ENCODE measurements at places on chromosomes 1 and 21. TPM values are rescaled to one million over a fixed set of nuclear protein-coding genes. Genes with fewer than 3 reads are reported as not detected.
A peak's percentile ranks its signal among the peaks of the same experiment; 100 is the strongest.

- no peak for DNase-seq
Measured at GRCh38 chr21:33578214-33578613, 10.3 kb downstream of the DONSON start.

- no peak for DNase-seq
Measured at GRCh38 chr1:198788561-198789064, 149.8 kb downstream of the PTPRC start.

The C1orf116 gene
- 0.08 TPM for polyA plus RNA-seq

The CCDC27 gene
- polyA plus RNA-seq, result 0.19 TPM

The WNT4 gene
- polyA plus RNA-seq, result 5.3 TPM

The IGSF9 gene
- polyA plus RNA-seq, result 0.28 TPM

GRCh38 chr1:198700396-198700795 is 61.6 kb downstream of the PTPRC start:
- no peak for DNase-seq

- DNase-seq, result no peak
Measured at GRCh38 chr21:21156957-21157356, 158.7 kb downstream of the NCAM2 start.

GRCh38 chr1:228224198-228225164 is 16.6 kb downstream of the OBSCN start:
- no peak for DNase-seq

- DNase-seq, result no peak
Measured at GRCh38 chr1:155219592-155220031, 11.1 kb downstream of the MTX1 start.

GRCh38 chr1:228889289-228889688 is 154.0 kb downstream of the RHOU start:
- no peak for DNase-seq

The SYT14 gene
- 1.7 TPM for polyA plus RNA-seq

DNA sequence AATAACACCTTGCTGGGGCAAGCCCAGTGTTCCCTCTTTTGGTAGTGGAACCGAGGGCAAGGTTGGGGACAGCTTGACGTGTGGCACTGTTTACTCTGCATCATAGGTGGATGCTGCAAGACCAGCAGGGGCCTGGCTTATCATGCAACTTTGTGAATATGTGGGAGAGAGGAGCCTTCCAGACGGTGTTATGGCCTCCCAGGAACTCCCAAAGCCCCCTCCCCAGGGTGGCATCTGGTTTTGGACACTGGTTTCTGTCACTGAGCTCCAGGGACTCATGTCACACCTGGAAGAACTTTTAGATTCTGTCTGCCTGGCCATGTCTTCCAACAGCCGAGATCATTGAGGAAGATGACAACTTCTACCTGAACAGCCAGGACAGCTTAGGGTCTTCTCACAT is 1.4 kb upstream of the TLR5 start:
- DNase-seq, result no peak

DNA sequence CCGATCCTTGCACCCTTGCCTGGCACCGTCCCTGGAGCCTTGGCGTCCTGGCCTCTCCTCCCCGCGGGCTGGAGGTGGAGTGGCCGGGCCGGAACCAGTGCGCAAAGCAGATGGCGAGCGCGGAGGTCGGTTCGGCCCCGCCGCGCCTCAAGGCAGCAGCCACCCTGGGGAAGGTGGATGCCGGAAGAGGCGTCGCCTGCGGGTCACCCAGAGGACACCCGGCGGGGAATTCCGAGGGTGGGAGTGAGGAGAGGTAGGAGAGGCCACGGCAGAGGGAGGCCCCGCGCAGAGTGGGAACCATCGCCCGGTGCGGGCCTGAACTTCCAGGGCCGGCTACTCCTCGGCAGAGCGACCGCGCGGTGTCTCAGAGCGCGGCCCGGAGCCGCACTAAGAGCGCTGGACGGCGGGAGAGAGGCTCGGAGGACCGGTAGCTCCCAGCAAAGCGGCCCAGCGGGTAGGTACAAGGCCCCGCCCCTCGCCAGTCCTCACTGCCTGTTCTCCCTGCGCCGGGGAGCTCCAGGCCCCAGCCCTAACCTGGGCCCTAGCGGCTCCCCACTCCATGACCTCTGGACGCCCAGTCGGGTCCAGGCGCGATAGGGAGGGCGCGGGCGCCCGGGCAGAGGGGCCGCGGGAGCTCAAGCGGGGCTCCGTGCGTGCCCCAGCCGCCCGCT is at the start of gene RNF207:
Gene RNF207 (plus strand): TSS at position 271 of the 671 bp plus-strand sequence. CDS start 417 bp downstream, outside the sequence.
- no peak for DNase-seq

The CHODL gene
- 97.0 TPM for polyA plus RNA-seq

GRCh38 chr1:164667600-164667999 is 108.6 kb downstream of the PBX1 start:
- DNase-seq, result no peak

The ASCL5 gene
- polyA plus RNA-seq, result 0.32 TPM

DNA sequence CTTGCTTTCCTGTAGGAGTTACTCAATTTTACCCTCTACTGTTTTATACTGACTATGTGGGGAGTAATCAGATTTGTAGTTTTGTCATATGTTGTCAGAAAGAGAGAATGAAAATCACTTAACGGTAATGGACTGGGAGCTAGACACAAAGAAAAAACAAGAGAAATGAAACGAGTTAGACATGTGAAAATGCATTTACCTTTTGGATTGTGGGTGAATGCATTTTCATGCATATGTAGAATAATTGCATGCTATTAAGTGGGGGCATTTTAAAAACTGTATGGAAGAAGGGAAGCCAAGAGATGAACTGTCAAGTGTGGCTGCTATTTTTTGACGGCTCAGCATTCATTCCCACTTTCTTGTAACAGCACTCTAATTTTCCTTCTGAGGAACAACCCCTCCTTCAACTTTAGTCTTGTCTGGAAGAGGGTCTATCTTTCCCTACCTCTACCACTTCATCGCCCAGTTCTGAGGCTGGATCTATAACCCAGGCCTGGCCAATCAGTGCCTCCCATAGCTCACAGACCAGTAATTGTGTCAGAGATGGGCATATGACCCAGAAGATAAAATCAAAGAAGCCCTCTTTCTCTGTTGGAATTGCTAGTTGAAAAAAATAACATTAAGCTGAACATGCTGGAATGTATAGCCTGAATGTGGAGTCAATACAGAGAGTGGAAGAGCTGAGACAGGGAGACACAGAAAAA is 5.2 kb upstream of the ZNF697 start:
- DNase-seq, result no peak

- DNase-seq, result no peak
Measured at GRCh38 chr1:218383051-218383450, 37.9 kb downstream of the TGFB2 start.

DNA sequence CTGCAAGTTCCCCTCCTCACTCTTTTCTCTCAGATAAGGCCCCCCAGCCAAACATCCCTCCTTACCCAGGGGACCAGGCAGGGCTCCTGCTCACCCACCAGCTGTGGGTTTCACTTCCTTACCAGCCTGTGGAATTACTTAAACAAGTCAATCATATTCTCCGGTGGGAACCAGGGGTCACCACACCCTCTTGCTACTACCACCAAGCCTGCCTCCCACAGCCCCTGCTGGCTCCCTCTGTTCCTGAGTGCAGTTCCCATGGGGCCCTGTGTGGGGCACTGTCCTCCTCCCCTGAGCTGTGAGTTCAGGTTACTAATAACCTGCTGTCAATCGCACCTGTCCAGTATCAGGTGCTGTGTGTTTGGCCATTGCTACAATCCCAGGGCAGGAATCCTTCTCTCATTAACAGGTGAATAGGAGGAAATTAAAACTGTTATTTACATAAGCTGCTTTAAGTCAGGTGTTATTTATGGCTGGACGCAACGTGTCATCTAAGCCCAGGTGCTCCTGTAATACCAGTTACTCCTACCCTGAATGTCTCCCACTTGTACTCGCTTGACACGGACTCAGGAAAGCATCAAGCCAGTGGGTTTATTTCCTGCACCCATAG is 53.1 kb upstream of the LBR start:
- no peak for DNase-seq

DNA sequence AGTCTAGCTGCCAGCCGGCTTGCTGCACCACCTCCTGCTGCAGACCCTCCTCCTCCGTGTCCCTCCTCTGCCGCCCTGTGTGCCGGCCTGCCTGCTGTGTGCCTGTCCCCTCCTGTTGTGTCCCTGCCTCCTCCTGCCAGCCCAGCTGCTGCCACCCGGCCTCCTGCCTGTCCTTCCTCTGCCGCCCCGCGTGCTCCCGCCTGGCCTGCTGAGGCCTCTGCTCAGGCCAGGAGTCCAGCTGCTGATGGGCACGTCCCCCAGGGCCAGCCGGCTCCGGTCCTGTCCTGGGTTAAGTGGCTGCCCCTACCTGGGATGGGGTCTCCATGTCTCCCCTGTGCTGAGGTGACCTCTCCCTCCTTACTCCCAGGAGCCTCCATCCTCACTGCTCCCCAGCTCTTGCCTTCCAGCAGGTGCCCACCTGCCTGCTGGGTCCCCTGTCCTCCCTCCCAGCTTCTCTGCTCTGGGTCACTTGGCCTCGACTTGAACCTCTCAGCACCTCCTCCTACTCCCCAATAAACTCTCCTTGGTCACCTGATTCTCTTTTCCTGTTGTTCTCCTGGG is 870 bp downstream of the KRTAP10-8 start:
- no peak for DNase-seq

- DNase-seq, result no peak
Measured at GRCh38 chr1:166956057-166956850, 19.1 kb downstream of the ILDR2 start.

DNA sequence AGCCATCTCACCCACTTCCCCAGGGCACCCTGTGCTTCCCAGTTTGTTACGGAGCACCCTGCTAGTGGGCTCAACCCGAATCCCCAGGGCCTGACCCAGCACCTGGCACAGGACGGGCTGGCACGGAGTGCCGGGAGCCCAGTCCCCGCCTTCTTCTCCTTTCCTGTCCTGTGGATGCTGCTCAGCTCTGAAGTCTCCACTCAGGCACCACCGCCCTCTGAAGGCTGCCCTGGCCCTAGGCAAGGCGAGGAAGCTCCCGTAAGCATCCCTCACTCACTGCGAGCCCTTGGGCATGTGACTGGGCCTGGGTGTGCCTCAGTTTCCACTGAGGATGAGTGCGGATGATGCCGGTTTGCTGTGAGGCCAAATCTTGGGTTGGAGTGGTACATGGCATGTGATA is 21.8 kb downstream of the SLC1A7 start:
- no peak for DNase-seq

GRCh38 chr1:87291107-87291506 is 37.6 kb upstream of the LMO4 start:
- DNase-seq, result no peak

DNA sequence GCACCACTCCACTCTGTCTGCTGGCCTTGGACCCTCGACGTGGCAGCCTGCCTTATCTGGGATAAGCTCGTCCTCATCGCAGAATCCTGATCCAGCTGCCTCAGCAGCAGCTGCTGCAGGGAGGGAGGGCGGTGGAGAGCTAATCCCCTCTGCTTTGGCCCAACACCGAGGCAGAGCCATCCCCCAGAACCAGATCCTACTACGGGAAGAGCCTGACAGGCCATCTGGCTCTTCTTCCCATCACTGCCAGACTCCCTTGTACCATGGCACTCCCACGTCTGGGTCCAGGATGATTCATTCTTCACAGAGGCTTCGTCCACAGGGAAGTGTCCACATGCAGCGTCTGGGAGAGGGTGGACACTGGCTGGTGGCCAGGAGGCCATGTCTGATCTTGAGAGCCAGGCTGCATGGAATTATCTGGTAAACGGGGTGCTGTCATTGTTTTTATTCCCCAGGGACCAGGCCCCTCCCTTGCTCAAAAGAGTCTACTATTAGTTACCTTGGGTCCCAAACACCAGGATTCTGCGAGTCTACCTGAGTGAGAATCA is 14.6 kb upstream of the PKP1 start:
- peak; percentile 20 for DNase-seq

- DNase-seq, result peak; percentile 14
Measured at GRCh38 chr1:230758709-230759368, 11.7 kb downstream of the CAPN9 start.

The PPP1R12B gene
- 73.3 TPM for polyA plus RNA-seq

The FCRL6 gene
- polyA plus RNA-seq, result 0.34 TPM

GRCh38 chr1:1371364-1371745 is 3.7 kb downstream of the AURKAIP1 start:
- DNase-seq, result no peak

DNA sequence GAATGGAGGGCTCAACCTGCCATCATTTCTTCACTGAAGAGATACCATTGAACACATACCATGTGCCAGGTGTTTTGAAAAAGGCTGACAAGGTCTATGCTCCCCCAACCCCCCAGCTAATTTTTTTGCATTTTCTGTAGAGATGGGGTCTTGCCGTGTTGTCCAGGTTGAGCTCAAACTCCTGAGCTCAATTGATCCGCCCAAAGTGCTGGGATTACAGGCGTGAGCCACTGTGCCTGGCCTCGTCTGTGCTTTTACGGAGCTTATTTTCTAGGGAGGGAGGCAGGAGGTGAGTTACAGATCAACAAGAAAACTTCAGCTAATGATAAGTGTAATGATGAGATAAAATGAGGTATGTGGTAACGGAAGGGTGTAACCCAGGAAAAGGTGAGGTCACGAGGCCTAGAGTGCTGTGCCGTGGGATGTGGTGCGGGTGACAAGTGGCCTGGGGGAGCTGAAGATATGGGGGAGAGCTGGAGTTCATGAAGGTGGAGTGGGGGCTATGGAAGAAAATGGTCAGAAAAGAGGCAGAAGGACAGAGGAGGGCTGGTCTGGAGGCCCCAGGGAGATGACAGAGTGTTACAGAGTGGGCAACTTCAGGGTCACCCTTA is 28.2 kb downstream of the FAAH start:
- DNase-seq, result no peak

DNA sequence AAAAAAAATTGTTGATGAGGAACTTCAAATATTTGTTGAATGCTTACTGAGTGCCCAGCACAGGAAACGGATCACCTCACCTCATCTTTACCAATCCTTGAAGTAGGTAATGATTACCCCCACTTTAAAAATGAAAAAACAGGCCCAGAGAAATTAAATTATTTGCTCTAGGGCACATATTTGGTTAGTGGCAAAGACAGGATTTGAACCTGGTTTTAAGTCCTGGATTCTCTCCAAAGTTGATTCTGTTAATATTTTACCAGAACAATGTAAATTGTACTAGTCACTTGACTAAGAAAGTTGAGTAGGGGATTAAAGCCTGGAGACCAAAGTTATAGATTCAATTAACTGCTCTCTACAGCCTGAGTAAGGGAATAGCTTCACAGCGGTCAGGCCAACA is 97.9 kb downstream of the GIPC2 start:
- DNase-seq, result no peak

The RAB3B gene
- 0.15 TPM for polyA plus RNA-seq

The KIAA1614 gene
- 12.3 TPM for polyA plus RNA-seq

The LIN28A gene
- polyA plus RNA-seq, result not detected

GRCh38 chr1:228917755-228918154 is 182.5 kb downstream of the RHOU start:
- DNase-seq, result no peak

DNA sequence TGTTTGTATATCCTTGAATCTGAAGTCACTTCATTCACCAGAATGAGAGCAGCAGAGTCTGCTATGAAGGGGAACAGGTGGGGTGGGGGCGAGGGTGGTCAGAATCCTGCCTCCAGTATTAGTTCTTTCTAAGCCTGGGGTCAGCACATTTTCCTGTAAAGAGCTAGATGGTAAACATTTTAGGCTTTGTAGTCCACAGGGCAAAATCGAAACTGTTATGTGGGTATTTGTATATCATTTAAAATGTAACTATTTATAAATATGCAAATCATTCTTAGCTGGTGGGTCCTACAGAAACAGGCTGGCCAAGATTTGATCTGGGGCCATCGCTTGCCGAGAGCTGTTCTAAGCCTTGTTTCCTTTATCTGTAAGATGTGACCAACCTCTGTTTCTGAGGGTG is 96.0 kb downstream of the IGSF21 start:
- no peak for DNase-seq

The TSSK3 gene
- polyA plus RNA-seq, result 2.9 TPM

The CXADR gene
- 0.51 TPM for polyA plus RNA-seq

Measured in forelimb muscle (tissue), 1 donor.